ENCODE measurements at places on chromosomes 5 and 9.

DNA sequence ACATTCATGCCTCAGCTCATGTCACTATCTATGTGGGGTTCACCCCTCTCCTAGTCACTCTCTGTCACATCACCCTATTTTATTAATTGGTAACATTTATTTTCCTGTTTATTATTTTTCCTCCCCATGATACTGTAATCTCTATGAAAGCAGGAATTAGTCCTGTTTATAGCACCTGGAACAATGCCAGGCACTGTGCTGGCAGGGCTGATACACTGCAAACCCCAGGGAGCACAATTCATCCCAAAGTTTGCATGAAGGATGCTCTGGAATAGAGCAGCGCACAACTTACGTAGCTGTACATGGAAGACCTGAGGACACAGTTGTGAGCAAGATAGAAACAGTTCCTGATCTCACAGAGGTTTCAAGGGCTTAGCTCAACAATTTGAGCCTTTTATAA lies 103.2 kb downstream of the NSG2 start:
- no peak for DNase-seq

DNA sequence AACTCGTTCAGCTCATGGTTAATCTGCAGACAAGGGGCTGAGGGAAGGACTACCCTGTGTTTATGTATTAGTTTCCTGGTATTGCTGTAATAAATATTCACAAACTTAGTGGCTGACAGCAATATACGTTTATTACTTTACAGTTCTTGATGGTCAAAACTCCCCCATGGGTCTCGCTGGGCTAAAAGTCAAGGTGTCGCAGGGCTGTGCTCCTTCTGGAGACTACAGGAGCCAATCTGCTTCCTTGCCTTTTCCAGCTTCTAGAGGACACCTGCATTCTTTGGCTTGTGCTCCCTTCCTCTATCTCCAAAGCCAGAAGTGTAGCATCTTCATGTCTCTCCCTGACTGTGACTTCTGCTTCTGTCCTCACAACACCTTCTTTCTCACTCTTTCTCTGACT lies 653.8 kb upstream of the RIOK2 start:
- DNase-seq, result no peak

DNA sequence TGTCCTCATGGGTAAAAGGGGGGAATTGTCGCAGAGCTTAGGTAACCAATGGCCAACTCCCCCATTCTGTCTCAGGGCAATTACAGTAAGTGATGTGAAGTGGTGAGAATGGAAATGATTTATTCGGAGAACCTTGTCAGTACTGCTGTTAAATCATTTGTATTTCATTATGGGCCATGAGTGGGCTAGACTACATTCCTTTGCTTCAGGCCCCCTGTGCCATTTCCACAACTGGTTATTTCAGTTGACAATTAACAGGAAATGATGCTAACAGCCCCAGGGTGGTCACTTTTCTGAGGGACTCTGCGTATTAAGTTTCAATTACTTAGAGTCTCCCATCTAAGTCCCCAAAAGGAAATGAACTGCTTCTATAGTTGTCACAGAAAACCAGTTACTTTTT lies 653.7 kb downstream of the CCDC171 start:
- no peak for DNase-seq

DNA sequence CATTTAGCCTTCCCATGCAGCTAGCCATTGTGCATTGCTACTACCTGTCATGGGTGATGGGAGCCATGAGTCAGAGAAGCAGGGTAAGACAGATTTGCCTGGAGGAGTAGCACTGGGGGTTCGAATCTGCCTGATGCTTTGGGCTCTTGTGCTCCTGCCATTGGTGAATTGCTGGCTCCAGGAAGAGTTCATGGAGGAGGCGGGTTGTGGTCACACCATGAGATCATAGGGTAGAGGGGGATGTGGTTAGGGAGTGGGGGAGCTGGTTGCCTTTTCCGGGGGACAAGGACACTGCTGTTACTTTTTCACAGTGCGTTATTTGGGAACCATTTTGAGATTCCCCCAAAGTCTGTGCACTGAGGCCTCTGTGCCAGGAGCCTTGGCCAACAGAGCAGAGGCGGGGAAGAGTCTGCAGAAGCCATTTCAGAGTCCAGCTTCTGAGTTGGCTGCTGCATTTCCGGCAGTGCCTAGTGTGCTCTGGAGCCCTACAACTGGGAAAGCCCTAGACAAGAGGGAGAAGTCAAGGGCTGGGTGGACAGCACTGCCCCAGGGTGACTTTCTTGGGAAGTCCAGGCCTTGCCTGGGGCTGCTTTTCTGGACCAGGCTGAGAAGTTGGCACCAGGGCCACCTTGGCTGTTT lies 6.2 kb downstream of the ANGPTL2 start:
- DNase-seq, result no peak

DNA sequence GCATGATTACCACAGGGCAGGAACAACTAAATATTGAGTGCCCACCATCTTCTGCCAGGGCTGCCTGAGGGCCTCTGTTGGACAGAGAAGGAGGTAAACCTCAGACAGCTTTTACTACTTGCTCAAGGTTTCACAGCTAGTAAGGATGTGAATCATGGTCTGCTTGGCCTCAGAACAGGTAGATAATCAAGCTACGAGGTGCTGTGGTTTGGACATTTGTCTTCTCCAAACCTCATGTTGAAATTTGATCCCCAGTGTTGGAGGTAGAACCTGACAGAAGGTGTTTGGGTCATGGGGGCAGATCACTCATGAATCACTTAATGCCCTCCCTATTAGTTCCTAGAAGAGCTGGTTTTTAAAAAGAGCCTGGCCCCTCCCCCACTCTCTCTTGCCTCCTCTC lies 541.2 kb upstream of the TRPC7 start:
- DNase-seq, result no peak

DNA sequence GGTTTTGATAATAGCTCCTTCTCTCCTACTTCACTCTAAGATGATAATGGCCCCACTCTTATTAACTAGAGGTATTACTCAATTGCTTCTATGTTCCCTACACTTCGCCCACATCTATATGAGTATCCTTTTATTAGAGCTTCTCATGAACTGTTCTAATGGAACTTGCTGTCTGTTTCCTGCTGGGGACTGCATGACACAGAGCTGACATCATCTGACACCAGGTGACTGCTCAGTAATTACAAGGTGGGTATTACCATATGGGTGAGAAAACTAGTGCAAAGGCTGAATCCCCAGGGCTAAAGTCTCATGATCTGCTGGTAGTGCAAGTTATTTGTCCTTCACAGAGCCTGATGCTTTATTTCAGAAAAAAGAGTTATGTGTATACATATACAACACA lies 146.2 kb upstream of the PLCXD3 start:
- DNase-seq, result no peak

- no peak for DNase-seq
Observed at GRCh38 chr9:86183229-86184137, 76.0 kb downstream of the C9orf153 start.

DNA sequence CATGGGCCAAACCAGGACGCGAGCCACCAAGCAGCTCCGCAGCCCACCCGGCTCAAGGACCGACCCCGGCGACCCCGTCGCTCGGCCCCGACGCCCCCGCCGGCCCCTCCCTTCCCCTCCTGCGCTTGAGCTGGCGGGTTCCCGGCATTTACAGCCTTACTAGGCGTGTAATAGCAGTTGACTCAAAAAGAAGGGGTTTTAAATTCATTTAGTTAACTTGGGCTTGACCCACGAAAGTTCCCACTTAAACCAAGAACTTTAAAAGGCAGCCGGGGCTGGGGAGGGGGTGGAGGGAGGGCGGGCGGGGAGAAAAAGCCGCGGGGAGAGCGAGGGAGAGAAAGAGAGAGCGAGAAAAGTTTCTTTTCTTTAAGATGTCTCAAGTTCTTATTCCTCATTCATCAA lies 636 bp downstream of the PRDM12 start:
- DNase-seq, result no peak

- no peak for DNase-seq
Observed at GRCh38 chr9:71748280-71748743, 20.0 kb downstream of the CEMIP2 start.

DNA sequence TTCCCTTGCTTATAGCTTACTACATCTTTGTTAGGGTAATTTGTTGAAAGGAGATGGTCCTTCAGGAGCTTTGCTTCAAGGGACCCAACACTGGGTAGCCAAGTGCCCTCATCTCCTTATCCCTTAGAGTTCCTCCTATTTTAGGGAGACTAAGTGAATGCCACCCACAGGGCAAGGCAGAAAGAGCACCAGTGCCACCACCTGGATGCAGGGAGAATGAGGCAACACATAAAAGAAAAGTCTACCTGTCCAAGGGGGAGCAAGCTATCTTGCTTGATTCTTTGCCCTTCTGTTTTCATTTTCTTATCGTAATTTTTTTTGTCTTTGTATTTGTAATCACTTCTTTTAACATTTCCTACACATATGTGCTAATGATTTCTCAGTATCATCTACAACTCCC lies 205.5 kb downstream of the NPR3 start:
- no peak for DNase-seq

GRCh38 chr5:107853696-107854095 lies 183.0 kb upstream of the EFNA5 start:
- DNase-seq, result no peak

DNA sequence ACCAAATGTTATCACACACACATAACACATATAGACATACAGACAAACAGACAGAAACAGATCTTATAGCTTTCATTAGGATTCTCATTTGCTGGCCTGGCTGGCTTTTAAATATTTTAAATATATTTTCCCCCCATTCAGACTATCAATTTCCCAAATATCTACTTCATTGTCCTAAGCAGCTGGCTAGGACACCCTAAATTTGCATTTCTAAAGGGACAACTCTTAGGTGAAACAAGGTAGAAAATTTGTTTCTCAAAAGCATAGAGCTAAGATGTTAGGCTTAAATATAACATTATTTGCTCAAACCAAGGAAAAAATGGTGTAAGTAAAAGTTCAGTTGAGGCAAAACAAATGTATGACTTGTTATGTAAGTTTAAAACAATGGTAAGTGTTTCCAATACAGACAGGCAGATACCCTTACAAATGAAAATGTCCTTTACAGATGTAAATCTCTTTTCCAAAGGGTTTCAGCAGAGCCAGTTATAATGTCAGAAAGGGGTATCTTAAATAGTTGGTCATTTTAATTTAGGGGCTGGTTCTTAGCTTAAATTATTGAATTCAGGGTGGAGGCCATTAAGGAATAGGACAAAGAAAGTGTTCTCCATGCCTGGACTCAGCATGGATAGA lies 522.8 kb downstream of the DMRTA1 start:
- no peak for DNase-seq

GRCh38 chr9:34514816-34515215 lies 8.0 kb downstream of the ENHO start:
- DNase-seq, result no peak

DNA sequence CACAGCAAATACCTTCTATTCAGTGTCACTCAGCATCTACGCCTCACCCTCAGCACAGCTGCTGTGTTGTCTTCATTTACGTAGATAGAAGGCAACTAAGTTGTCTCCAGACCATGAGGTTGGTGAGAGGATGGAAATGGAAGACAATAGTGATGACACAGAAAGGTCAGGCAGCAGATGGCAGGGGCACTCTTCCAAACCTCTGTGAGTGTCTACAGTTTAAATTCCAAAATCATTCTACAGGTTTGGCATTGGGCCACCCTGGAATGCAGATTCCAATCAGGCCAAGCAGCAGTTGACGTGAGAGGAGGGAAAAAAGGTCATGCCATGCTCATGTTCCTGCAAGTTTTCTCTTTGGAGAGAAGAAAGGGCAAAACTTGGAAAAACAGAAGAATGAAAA lies 68.7 kb upstream of the ADAMTSL1 start:
- DNase-seq, result no peak

- no peak for DNase-seq
Observed at GRCh38 chr9:36208521-36209253, 18.0 kb downstream of the CLTA start.

DNA sequence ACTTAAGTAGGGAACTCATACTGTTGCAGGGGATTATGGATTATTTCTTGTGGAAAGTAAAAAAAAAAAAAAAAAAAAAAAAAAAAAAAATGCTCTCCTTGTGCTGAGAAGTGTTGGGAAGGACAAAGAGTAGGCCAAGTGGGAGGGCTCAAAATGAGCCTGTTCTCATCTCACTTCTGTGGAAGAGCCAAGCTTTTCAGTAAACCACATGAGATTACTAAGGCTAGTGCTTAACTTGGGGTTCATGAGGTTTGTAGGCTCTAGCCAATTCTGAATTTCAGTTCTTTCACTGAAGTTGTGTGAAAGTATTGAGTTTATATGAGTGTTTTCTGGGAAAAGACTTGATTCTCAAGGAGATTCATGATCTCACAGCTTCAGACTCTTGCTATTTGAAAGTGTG lies 23.0 kb upstream of the CEP78 start:
- no peak for DNase-seq

GRCh38 chr5:76471406-76471805 lies 68.3 kb downstream of the IQGAP2 start:
- no peak for DNase-seq

DNA sequence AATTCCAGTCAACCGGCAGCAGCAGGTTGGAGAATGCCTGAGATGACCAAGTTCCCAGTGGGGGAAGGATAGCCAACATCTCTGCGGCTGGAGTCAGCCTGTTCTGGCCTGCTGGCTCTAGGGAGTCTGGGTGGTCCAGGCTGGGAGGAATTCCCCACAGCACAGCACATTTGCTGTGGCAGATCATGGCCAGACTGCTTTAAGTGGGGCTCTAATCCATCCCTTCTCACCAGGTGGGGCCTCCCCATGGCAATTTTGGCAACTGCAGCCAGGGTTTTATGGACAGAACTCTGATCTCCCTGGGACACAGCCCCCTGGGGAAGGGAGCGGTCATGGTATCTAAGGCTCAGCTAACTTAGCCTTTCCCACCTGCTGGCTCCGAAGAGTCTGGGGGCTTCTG lies 226.1 kb downstream of the DTWD2 start:
- DNase-seq, result no peak

DNA sequence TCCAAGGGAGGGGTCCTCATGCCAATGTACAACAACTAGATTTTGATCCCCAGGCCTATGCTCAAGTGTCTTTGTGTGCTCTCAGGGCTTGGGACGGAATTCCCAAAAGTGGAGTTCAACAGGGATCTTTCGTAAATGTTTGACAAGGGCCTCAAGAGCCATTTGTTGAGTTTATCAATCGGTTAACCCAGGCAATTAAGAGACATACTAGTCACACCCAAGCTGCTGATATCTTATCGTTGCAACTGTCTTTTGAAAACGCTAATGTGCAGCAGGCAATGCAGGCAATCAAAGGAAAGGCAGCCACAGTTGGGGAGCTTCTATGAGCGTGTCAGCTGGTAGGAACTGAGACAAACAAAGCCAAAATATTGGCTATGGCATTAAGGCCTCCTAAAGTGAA lies 161.2 kb downstream of the CPLANE1 start:
- DNase-seq, result no peak

- no peak for DNase-seq
Observed at GRCh38 chr5:14270209-14270702, 127.1 kb downstream of the TRIO start.

- no peak for DNase-seq
Observed at GRCh38 chr5:177336112-177336511, 15.4 kb downstream of the LMAN2 start.

DNA sequence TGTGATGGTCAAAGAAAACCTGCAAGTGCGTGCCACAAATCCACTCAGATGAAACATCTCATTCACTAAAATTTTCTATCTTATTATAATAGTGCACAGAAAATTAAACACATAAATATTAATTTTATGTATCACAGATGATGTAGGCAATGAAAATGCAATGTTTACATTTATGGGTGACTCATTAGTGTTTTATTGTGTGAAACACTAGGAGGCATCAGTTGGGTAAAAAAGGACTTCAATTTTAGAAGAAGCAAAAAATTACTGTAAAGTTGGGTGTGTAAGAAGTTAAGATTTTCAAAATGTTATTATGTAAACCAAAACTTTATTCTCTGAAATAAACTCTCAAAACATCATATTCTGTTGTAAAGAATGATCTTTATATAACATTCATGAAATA lies 4.0 kb downstream of the MEF2C start:
- DNase-seq, result no peak

- no peak for DNase-seq
Observed at GRCh38 chr5:68823301-68823700, 270.5 kb upstream of the SLC30A5 start.

Measured in right lobe of liver (tissue), 6 donors.